ENCODE measurements at places on chromosomes 6 and 20. TPM values are rescaled to one million over a fixed set of nuclear protein-coding genes. Genes with fewer than 3 reads are reported as not detected.
A peak's percentile ranks its signal among the peaks of the same experiment; 100 is the strongest.

DNA sequence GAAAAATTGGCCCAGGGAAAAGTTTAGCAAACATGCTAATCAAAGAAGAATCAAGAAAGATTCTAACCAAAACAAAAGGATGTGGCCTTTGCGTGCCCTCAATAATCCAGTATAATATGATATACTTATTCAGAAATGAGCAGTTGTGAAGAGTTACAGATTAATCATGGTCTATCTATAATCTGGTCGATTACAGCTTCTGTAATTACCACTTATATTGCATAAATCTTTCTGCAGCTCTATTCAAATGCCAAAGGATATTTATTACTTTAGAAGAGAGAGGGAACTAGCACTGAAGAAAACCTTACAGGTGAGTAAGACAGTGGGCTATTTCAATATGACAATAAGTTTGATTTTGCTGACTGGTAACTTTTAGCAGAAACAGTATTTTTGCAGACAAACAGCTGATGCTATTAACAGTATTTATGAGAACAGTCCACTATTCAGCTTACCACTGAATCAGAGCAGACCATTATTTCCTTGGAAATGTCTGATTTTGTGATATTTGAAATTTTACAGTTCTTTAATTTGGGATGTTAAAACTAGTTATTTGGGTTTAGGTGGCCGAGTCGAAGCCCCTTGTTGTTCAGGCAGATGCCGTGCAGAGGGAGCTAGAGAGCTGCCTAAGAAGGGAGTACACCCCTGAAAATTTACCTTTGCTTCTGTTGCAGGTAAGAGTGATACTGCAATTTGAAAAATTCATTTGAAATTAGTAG lies 92.2 kb downstream of the CEP57L1 start:
- H3K27ac ChIP-seq: no peak overlapping the region
- no peaks in the 10 kb centered on the region for H3K4me1 ChIP-seq
- H3K4me3 ChIP-seq: no peak overlapping the region
- H3K27me3 ChIP-seq: peaks cover 9% of the 10 kb centered on the region
- no peaks in the 10 kb centered on the region for H3K36me3 ChIP-seq

GRCh38 chr6:155201461-155202226 lies 62.2 kb upstream of the CLDN20 start:
- no peak overlapping the region for H3K27ac ChIP-seq
- peak; percentile 94 for DNase-seq
- peaks cover 5% of the 10 kb centered on the region for H3K4me1 ChIP-seq
- no peaks in the 10 kb centered on the region for H3K36me3 ChIP-seq
- H3K27me3 ChIP-seq: no peaks in the 10 kb centered on the region

The CCDC170 gene
- 0.77 TPM for total RNA-seq

DNA sequence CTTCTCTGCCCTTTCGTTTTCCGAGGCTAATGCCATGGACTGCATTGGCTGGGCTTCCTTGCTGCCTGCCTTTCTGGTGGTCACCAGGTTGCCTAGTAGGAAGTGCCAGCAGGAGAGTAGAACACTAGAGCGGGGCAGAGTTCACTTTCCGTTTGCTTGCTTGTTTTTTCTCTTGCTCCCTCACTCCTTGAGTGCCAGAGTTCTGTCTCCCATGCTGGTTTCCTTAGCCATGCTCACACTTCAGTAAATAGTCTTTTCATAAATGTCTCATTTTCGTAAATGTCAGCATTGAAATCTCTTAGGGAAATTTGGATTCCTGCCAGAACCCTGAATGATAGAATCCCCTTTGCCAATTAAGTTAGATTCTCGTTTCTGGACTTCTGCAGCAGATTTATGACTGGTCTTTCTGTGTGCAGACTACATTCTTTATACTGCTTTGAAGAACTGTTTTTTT lies 63.9 kb downstream of the FAM83B start:
- H3K4me1 ChIP-seq: no peaks in the 10 kb centered on the region
- no peaks in the 10 kb centered on the region for H3K36me3 ChIP-seq
- no peak overlapping the region for H3K4me3 ChIP-seq
- H3K27me3 ChIP-seq: no peaks in the 10 kb centered on the region
- peak; percentile 7 for DNase-seq

The SAMD10 gene
- 0.99 TPM for total RNA-seq

The KCNK16 gene
- not detected for total RNA-seq

- no peak overlapping the region for H3K27ac ChIP-seq
- H3K4me3 ChIP-seq: no peak overlapping the region
- H3K27me3 ChIP-seq: peaks cover 5% of the 10 kb centered on the region
- no peaks in the 10 kb centered on the region for H3K4me1 ChIP-seq
These were observed 17.9 kb downstream of the HLA-G start for GRCh38 chr6:29845405-29846006.

The ADGB gene
- not detected for total RNA-seq

GRCh38 chr6:133085471-133085870 lies 155.7 kb upstream of the EYA4 start:
- no peak for DNase-seq
- H3K27ac ChIP-seq: no peak overlapping the region
- H3K27me3 ChIP-seq: no peaks in the 10 kb centered on the region
- H3K4me1 ChIP-seq: no peaks in the 10 kb centered on the region
- no peaks in the 10 kb centered on the region for H3K36me3 ChIP-seq

The FRK gene
- 0.33 TPM for total RNA-seq

DNA sequence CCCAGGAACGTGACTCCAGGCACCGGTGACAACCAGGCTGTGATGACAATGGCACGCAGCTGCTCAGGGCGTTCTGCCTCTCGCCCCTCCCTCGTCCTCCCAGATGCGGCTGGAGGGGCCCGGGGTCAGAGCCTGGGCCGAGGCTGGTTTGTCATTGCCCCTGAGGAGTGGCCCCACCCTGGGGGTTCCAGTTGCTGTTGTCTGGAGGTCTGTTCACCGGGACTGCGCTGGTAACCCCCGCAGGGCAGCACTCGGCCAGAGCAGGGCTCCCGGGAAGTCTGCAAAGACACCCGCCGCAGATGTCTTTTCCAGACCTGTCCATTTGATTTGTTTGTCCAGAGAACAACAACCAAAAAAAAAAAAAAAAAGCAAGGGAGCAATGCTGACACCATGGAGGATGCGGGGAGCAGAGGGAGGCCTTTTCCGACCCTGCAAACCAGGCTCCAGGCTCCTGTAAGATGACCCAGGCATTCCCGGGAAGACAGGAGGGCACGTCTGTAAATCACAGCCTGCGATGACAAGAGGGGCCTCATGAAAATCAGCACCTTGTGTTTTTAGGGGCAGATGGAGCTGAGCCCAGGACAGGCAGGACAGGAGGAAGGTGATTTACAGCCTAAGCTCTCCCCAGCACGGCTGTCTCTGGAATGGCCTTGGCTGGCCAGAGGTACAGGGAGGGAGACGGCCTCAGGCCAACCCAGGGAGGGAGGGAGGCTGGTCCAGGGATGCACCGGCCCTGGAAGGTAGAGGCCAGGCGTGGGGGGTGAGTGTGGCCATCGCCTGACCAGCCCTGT lies 189.3 kb downstream of the ERMARD start:
- no peaks in the 10 kb centered on the region for H3K27me3 ChIP-seq
- DNase-seq: no peak
- no peaks in the 10 kb centered on the region for H3K4me1 ChIP-seq
- no peak overlapping the region for H3K27ac ChIP-seq
- no peaks in the 10 kb centered on the region for H3K36me3 ChIP-seq
- no peak overlapping the region for H3K4me3 ChIP-seq

The RSPH4A gene
- 0.17 TPM for total RNA-seq

DNA sequence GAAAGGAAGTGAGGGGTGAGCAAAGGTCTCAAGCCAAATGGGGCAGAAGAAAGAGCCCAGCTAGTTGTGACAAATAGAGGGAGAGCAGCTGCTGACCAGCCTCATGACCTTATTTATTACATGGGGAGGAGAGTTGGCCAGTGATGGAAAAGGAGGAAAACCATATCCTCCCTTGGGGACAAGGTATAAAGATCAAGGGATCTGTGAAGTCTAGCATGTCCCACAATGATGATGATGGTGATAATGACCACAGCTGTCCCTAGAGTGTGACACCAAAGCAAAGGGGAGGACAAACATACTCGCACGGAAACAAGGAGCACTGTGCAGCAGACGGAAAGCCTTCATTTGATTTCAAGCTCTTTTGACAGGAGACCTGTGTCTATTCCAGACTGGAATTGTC lies 190.4 kb upstream of the MCHR2 start:
- no peaks in the 10 kb centered on the region for H3K27me3 ChIP-seq
- no peak overlapping the region for H3K27ac ChIP-seq
- DNase-seq: no peak
- H3K36me3 ChIP-seq: no peaks in the 10 kb centered on the region
- H3K4me1 ChIP-seq: no peaks in the 10 kb centered on the region

DNA sequence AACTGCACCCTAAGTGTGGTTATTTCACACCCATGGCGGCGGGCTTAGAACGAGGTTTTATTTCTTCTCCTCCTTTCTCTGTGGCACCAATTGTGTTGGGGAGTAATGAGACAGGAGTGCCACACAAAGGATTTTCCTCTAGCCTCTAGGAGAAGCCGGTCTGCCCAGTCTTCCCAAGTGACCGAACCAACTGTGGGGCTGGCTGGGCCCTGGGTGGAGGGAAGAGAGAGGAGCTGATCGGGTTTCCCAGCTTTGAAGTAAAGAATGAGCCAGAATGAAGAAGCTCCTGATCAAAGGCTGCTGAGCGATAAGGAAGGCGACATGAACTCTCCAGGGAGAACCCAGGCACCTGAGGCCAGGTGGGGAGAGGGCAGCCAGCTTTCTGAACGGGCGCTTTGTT lies 616.0 kb upstream of the BTBD3 start:
- H3K4me3 ChIP-seq: no peak overlapping the region
- no peaks in the 10 kb centered on the region for H3K27me3 ChIP-seq
- H3K27ac ChIP-seq: no peak overlapping the region
- DNase-seq: no peak
- no peaks in the 10 kb centered on the region for H3K4me1 ChIP-seq

DNA sequence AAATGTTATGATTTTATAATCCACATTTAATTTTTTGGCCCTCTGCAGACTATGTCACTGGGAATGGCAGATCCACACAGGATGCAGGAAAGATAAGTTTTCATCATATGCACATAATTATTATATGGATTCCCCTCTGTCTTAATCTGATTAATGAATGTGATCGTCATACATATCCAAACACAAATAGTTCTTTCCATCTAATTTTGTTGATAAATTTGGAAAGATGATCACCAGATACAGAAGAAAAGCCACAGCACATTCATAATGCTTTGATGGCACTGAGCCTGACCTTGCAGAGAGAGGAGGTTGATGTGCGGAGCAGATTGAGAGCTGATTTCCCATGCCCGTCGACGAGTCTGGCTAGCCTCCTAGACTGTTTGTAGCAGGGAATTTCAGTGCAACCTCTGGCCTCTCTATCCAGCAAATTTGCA lies 471.5 kb downstream of the EPM2A start:
- H3K36me3 ChIP-seq: no peaks in the 10 kb centered on the region
- no peaks in the 10 kb centered on the region for H3K27me3 ChIP-seq
- no peak overlapping the region for H3K27ac ChIP-seq
- DNase-seq: no peak
- no peak overlapping the region for H3K4me3 ChIP-seq

The TTLL9 gene
- total RNA-seq: not detected

GRCh38 chr6:146146836-146147235 lies 118.0 kb downstream of the GRM1 start:
- no peak overlapping the region for H3K4me3 ChIP-seq
- no peaks in the 10 kb centered on the region for H3K27me3 ChIP-seq
- no peak for DNase-seq
- no peak overlapping the region for H3K27ac ChIP-seq
- H3K36me3 ChIP-seq: no peaks in the 10 kb centered on the region
- no peaks in the 10 kb centered on the region for H3K4me1 ChIP-seq

- no peaks in the 10 kb centered on the region for H3K36me3 ChIP-seq
- H3K4me3 ChIP-seq: no peak overlapping the region
- H3K27me3 ChIP-seq: no peaks in the 10 kb centered on the region
These were observed 12.3 kb upstream of the DEFB112 start for GRCh38 chr6:50062051-50062450.
